ENCODE measurements at places on chromosomes 16 and 17. TPM values are rescaled to one million over a fixed set of nuclear protein-coding genes. Genes with fewer than 3 reads are reported as not detected.

Gene PRSS36
- 2.4 TPM for polyA plus RNA-seq

Gene HSD17B1
- 5.5 TPM for polyA plus RNA-seq

Gene EPX
- polyA plus RNA-seq, result not detected

Gene ZDHHC1
- 7.8 TPM for polyA plus RNA-seq

Gene ZG16
- polyA plus RNA-seq, result 0.22 TPM

Gene TAF1C
- 44.7 TPM for polyA plus RNA-seq

Gene IL21R
- polyA plus RNA-seq, result 0.19 TPM

Gene GAS2L2
- polyA plus RNA-seq, result 0.22 TPM

Gene CSNK2A2
- polyA plus RNA-seq, result 27.3 TPM

Gene KRTAP3-2
- polyA plus RNA-seq, result not detected

Gene HSBP1
- polyA plus RNA-seq, result 31.9 TPM

Gene OGFOD3
- 18.6 TPM for polyA plus RNA-seq

Gene KRT222
- polyA plus RNA-seq, result 0.77 TPM

Gene STH
- polyA plus RNA-seq, result not detected
